ENCODE measurements at places on chromosomes 12 and 14.
A peak's percentile ranks its signal among the peaks of the same experiment; 100 is the strongest.

- no peak for DNase-seq
These were observed 28.7 kb downstream of the PPM1A start for GRCh38 chr14:60277605-60278190.

DNA sequence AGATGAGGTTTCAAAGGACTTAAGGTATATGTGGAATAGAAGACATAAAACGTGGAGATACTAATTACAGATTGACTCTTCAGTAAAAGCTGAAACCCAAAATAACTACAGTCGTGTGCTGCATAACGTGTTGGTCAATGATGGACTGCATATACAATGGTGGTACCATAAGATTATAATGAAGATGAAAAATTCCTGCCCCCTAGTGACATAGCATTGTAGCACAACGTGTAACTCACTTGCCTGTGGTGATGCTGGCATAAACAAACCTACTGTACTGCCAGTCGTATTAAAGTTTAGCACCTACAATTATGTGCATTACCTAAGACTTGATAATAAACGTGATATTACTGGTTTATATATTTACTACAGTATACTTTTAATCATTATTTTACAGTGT is 150.3 kb downstream of the LRRK2 start:
- peak; percentile 37 for DNase-seq

DNA sequence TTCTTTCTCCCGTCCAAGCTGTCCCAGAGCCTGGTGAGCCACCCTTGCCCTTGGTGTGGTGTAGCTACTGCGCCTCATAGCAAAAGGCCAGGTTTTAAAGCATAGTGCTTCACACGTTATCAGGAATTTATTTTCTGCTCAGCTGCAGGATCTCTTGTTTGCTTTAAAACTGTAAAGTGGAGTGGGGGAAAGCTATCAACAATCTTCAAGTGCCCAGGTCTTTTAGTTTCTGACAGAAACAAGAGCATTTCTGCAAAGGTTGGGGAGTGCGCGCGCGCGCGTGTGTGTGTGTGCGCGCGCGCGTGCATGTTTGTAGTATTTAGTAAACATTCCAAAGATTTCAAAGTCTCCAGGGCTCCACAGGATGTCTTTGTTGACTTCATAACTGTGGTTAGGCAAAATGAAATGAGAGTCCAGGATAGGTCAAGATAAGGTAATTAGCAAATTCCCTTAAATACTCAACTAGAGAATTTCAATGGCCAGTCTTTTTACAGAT is 45.5 kb downstream of the EML1 start:
- no peak for DNase-seq

GRCh38 chr12:76259106-76259505 is 89.1 kb downstream of the BBS10 start:
- no peak for DNase-seq

Measured in NAMALWA (cell line).